ENCODE measurements at places on chromosomes 16 and 17.

DNA sequence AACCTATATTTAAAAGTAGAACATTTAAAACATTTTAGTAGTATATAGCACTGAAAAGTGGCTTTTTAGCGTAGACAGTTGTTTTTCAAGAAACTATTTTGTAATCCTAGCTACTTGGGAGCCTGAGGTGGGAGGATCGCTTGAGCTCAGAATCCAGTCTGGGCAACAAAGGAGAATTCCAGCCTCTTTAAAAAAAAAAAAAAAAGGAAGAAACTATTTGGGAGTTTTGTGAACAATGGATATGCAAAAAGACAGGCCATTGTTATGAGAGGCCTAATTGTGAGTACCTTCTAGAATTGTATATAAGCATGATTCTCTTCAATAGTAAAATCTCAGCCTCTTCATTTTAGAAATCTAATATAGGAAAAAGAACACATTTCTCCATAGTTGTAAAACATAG is 17.6 kb downstream of the OMG start:
- DNase-seq, result no peak

DNA sequence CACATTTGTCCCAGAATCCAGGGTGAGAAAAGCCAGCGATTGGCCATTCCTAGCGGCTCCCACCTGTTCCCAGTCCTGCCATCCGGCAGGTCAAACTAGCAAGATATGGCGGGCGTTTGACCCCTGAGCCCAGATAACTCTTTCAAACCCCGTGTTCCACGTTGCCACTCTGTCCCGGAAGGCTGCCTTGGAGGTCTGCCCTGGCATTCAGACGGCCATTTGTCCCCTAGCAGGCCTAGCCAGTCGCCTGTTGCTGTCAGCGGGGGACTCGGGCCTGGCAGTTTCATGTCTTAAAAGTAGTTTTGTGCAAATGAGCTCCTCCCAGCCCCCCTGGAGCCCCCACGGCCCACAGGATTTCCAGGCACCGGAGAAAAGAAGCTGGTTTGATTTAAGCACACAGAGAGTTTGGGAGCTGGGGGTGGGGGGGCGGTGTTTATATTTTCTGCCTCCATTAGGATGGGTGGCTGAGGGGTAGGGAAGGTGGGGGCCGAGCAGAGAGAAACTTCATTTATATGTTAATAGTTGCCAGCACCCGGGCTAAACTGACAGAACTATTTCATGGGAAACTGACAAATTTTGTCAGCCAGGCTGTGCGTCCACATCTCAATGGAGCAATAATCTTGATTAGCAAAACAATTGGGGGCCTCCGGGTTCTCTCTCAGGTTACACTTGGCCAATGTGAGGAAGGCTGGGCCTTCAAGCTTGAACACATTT is 240.9 kb upstream of the SALL1 start:
- no peak for DNase-seq

DNA sequence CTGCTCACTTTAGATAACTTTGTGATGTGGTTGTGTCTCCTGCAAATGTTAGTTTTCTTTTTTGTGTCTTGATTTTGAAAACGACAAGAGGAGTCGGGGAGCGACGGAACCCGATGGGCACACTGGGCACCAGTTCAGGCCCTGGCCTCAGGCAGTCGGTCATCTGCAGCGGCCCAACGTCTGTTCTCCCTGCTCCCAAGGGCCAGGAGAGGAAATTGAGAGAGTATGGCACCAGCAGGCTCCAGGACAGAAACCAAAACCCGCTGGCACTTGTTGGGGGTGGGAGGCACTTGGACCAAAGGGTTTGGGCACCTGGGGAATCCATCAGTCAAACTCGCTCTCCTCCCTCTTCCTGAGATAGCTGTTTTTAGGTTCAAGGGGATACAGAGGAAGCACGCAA is 17.2 kb downstream of the RBFOX3 start:
- no peak for DNase-seq

DNA sequence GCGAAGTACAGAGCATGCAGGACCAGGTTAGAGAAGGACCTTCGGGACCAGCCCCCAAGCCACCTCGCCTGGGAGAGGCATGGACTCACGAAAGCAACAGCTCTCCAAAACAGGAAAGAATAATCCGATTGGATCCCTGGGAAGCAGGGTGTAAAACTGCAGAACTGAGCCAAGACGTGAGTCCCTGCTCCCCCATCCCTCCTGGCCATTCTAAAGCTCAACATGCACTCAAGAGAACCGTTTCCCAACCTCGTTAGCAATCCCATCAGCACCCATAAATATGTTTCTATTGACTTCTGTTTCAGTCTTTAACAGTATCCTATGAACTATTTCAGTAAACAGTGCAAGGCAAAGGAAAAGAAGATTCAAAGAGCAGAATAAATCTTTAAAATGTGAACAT is 167.0 kb downstream of the COPRS start:
- no peak for DNase-seq

GRCh38 chr17:34981538-34982241 is 1.4 kb downstream of the LIG3 start:
- no peak for DNase-seq

- DNase-seq, result peak; percentile 54
These were observed 18.0 kb downstream of the GRB7 start for GRCh38 chr17:39755554-39756379.

DNA sequence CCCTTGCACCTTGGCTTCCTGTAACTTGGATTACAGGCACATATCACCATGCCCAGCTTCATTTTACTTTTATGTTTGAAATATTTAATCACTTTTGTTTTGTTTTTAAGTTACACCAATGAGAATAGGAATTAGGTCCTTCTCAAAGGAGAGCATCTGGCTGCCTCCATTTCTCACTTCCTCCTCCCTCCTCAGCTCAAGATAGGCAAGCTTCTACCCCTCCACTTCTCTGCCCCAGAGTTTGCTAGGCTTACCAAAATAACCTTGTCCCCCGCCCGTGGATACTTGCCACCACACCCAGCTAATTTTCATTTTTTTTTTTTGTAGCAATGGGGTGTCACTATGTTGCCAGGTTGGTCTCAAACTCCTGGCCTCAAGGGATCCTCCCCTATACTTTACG is 17.9 kb downstream of the GABARAPL2 start:
- DNase-seq, result no peak
